ENCODE measurements at places on chromosomes 5 and 9. TPM values are rescaled to one million over a fixed set of nuclear protein-coding genes. Genes with fewer than 3 reads are reported as not detected.

ENTREP1 gene
- not detected for total RNA-seq

GRCh38 chr5:126914801-126915436, 115.4 kb downstream of the MARCHF3 start:
- no peak for DNase-seq

HRH2 gene
- total RNA-seq: not detected

FOXD4L5 gene
- total RNA-seq: not detected
